Thoracic aorta (tissue), 2 donors: ENCODE measurements at places on chromosomes 4 and X. TPM values are rescaled to one million over a fixed set of nuclear protein-coding genes. Genes with fewer than 3 reads are reported as not detected.
A peak's percentile ranks its signal among the peaks of the same experiment; 100 is the strongest.

APOOL gene
- 22.9 TPM for total RNA-seq

ESX1 gene
- not detected for total RNA-seq

CT45A3 gene
- not detected for total RNA-seq

TIMM17B gene
- total RNA-seq = 52.0 TPM

MTMR8 gene
- total RNA-seq = 3.5 TPM

ZFP92 gene
- total RNA-seq = 0.95 TPM

ETFDH gene
- total RNA-seq = 18.6 TPM

CENPI gene
- 2.2 TPM for total RNA-seq

GAGE12E gene
- total RNA-seq = not detected

ARHGAP6 gene
- total RNA-seq = 22.3 TPM

JAKMIP1 gene
- 0.81 TPM for total RNA-seq

DNA sequence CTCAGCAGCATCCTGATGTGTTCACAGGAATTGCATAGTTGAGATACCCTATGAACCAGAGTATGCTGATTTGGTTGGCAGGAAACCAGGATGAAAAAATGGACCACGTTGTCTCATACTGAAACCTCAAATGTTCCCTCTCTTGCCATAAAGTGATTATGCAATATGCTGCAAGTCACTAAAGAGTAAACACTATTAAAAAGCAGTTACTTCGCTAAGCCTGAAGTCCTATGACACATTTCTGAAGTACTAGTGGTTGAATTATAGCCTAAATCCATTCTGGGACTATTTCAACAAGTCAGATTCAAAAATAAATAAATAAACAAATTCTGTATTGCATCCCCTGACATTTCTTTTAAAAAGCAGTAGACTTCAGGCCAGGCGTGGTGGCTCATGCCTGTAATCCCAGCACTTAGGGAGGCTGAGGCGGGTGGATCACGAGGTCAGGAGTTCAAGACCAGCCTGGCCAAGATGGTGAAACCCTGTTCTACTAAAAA, 106.0 kb upstream of the NAP1L5 start:
- H3K27ac ChIP-seq = peak overlapping the region; percentile 56
- H3K4me3 ChIP-seq = no peak overlapping the region
- H3K27me3 ChIP-seq = no peaks in the 10 kb centered on the region
- H3K4me1 ChIP-seq = peaks cover 22% of the 10 kb centered on the region

DNA sequence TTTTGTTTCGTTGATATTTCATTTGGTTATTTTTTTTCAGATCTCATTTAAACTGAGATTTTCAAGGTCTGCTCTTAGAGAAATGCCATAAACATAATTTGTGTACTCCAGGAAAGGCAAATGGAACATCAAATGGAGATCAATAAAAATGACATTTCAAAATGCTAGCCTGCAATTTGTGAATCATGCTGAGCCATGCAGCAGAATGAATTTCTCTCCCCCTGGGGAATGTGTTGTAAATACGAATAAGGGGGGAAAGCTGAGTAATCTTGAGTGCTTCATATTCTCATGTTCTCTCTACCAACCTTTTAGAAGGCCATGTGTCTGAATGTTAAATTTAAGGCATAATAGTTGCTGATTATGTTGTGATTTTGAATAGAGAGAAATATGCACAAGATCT, 7.8 kb downstream of the ZCCHC4 start:
- no peak overlapping the region for H3K27ac ChIP-seq
- no peak for DNase-seq
- peaks cover 5% of the 10 kb centered on the region for H3K36me3 ChIP-seq
- H3K27me3 ChIP-seq = no peaks in the 10 kb centered on the region
- H3K4me3 ChIP-seq = no peak overlapping the region

DNA sequence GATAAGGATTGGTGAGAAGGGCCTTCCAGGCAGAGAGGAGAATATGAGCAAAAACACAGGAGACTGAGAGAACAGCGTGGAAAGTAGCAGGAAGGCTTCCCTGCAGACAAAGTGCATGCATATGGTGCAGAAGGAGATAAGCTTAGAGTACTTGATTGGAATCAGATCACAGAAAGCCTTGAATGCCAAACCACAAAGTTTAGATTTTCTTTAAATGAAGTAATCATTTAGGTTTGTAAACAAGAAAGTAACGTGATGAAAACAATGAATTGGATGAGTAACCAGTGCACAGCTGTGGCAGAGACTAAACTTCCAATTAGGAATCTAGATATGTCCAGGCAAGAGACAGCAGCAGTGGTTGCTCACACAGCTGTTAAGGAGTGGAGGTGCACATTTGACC, 83.8 kb upstream of the C1QTNF7 start:
- H3K27ac ChIP-seq = no peak overlapping the region
- no peaks in the 10 kb centered on the region for H3K27me3 ChIP-seq
- H3K36me3 ChIP-seq = no peaks in the 10 kb centered on the region
- DNase-seq = no peak

DNA sequence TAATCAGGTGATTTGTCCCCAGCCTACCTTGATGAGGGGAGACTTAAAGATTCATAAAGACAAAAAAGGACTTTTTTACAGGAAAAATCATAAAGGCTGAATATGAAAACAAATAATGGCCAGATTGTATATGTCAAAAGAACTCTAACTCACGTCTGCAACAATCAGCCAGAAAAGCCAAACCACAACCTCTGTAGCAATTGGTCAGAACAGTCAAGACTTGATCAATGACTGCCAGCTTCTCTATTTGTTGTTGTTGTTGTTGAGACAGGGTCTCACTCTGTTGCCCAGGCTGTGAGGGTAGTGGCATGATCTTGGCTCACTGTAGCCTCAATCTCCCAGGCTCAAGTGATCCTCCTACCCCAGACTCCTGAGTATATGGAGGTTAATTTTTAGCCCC, 35.9 kb upstream of the PPA2 start:
- no peak overlapping the region for H3K4me3 ChIP-seq
- no peaks in the 10 kb centered on the region for H3K36me3 ChIP-seq
- DNase-seq = no peak
- no peak overlapping the region for H3K27ac ChIP-seq

- H3K27me3 ChIP-seq = no peaks in the 10 kb centered on the region
- H3K27ac ChIP-seq = peak overlapping the region; percentile 74
- H3K36me3 ChIP-seq = peaks cover 6% of the 10 kb centered on the region
- DNase-seq = no peak
- H3K4me1 ChIP-seq = peaks cover 33% of the 10 kb centered on the region
Measured at GRCh38 chrX:71543316-71543715, 10.4 kb downstream of the OGT start.

GRCh38 chr4:142883040-142883832, 37.1 kb upstream of the INPP4B start:
- no peaks in the 10 kb centered on the region for H3K36me3 ChIP-seq
- H3K27me3 ChIP-seq = no peaks in the 10 kb centered on the region
- no peak overlapping the region for H3K27ac ChIP-seq
- DNase-seq = no peak

DNA sequence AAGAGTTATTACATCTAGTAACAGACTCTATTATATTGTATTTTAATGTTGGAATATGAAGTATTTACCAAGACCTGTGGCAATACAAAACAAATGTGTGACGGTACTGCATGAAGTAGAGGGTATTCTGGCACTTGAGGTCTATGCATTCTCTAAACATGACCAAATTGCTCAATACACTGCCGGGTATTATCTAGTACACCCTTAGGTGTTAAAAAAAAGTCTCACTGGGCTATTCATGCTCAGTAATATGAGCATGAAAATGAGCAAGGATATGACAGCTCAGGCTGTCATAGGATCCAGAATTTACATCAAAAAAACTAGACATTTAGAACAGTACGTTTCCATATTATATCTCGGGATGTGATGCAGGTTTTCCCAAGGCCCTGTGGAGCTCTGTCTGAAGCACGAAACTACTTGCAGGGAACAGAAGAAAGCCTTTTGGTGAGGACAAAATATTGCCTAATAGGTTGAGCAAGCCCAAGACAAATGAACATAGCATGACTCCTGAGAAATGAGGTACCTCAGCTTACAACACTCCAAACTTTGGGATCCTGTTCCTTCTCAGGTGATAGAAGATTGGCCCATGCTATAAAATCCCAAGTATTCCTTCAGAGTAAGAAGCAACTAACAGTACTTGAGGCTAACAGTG, 74.1 kb upstream of the MAOA start:
- H3K27me3 ChIP-seq = no peaks in the 10 kb centered on the region
- DNase-seq = no peak
- no peaks in the 10 kb centered on the region for H3K36me3 ChIP-seq
- no peak overlapping the region for H3K4me3 ChIP-seq

DNA sequence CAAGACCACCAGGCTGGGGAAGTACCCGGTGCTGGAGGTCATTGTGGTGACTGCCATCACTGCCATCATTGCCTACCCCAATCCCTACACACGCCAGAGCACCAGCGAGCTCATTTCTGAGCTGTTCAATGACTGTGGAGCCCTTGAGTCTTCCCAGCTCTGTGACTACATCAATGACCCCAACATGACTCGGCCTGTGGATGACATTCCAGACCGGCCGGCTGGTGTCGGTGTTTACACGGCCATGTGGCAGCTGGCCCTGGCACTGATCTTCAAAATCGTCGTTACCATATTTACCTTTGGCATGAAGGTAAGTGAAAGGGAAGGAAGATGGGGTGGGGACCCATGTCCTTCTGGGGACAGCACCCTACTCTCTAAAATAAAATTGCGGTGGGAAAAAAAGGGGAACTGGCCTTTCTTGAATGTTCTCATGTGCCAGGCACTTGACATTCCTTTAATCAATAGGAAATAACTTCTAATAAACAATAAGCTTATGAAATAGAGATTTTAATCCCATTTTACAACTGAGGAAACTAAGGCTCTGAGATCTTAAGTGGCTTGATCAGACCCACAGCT, 51.6 kb downstream of the CLCN4 start:
- DNase-seq = no peak
- no peaks in the 10 kb centered on the region for H3K36me3 ChIP-seq
- no peaks in the 10 kb centered on the region for H3K4me1 ChIP-seq

DNA sequence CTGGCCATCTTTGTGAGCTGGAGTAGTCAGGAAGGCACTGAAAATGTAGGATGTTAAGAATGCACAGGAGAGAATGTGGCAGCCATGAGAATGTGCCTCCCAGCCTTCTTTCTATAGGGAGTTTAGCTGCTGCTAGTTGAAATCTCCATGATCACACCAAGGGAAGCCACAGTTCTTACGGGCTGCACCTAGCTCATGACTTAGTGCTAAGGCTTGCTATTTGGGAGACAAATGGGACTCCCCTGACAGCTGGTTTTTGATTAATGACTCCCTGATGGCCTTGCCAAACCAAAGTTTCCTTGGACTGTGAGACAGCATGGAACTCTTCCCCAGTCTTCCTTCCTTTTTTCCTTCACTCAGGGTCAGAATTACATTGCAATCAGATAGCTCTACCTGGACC, 9.2 kb downstream of the CTSO start:
- no peaks in the 10 kb centered on the region for H3K36me3 ChIP-seq
- no peaks in the 10 kb centered on the region for H3K4me1 ChIP-seq
- no peaks in the 10 kb centered on the region for H3K27me3 ChIP-seq

DNA sequence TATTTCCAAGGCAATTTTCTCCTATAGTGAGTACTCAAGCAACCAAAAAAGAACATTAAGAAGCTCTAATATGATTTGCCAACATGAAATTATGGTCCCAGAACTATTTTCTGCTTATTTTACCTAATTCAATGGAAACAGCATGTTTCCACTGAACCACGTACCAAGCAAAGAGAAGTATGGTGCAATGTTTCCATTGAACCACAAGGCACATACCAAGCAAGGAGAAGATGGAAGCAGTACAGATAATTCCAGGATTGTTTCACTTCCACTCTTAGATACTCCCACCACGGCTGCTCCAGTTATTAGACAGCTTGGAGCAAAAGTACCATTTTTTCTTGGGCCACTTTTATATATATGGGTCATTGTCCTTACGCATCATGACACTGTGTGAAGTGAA, 164.9 kb downstream of the RNF150 start:
- no peak overlapping the region for H3K4me3 ChIP-seq
- H3K4me1 ChIP-seq = peaks cover 4% of the 10 kb centered on the region
- no peaks in the 10 kb centered on the region for H3K27me3 ChIP-seq
- no peak overlapping the region for H3K27ac ChIP-seq
- no peak for DNase-seq

DNA sequence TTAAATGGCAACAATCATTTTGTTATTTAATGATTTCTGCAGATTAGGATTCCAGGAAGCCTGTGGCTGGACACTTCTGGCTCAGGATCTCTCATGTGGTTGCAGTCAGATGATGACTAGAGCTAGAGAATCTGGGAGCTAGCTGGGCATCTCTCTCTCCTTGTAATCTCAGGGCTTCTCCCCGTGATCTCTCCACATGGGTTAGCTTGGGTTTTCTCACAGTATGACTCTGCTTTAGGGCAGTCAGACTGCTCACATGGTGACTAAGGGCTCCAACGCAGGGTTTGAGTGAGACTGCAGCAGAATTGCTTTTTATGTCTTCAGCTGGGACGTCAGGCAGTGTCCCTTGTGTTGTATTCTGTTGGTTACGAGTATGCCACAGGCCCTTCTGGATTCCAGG, 361.4 kb downstream of the CBLL2 start:
- H3K4me1 ChIP-seq = no peaks in the 10 kb centered on the region
- H3K27me3 ChIP-seq = no peaks in the 10 kb centered on the region
- DNase-seq = no peak

GRCh38 chr4:89305712-89306437, 1.7 kb downstream of the GPRIN3 start:
- no peaks in the 10 kb centered on the region for H3K36me3 ChIP-seq
- H3K27me3 ChIP-seq = no peaks in the 10 kb centered on the region
- no peak overlapping the region for H3K27ac ChIP-seq
- DNase-seq = no peak
- H3K4me1 ChIP-seq = no peaks in the 10 kb centered on the region
- H3K4me3 ChIP-seq = peak overlapping the region; percentile 77

DNA sequence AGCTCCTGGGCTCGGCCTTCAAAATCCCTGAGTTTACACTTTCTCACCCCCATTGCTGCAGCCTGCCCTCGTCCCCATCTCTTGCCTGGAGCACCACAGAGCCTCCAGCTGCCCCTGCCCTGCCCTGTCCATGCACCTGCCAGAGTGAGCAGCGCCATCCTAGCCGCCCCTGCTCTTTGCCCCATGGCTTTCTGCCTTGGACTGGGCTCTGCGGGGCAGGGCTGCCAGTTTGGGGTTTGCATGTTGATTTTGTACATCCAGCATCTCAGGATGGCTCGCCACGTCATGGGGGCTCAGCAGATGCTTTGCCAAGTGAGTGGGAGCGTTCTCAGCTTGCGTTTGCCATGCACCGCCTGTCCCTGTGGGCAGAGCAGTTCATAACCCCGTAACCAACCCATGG, 67.1 kb upstream of the HGFAC start:
- H3K36me3 ChIP-seq = no peaks in the 10 kb centered on the region
- no peak for DNase-seq
- no peaks in the 10 kb centered on the region for H3K27me3 ChIP-seq

DNA sequence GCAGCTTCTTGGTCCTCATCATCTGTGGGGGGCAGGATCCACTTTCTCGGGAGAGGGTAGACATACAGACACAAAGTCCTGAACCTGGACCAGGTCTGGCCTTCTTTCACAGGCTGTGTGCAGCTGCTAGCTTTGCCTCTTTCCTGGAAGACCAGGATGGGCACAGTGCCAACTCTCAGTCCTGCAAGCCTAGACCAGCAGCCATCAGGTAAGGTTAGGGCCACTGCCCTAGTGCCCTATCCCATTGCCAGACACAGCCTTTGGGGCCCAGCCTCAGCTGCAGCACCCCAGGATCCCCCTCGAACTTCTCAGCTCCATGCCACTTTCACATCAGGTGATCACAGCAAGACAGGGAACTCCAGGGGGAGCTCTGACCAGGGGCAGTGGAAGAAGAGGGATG, 38.4 kb downstream of the ZNF185 start:
- no peaks in the 10 kb centered on the region for H3K4me1 ChIP-seq
- no peak overlapping the region for H3K27ac ChIP-seq
- no peak overlapping the region for H3K4me3 ChIP-seq
- H3K27me3 ChIP-seq = no peaks in the 10 kb centered on the region
- no peak for DNase-seq

- H3K27ac ChIP-seq = no peak overlapping the region
- no peaks in the 10 kb centered on the region for H3K36me3 ChIP-seq
- H3K27me3 ChIP-seq = no peaks in the 10 kb centered on the region
- peaks cover 33% of the 10 kb centered on the region for H3K4me1 ChIP-seq
Measured at GRCh38 chr4:137664416-137664815, 132.1 kb upstream of the PCDH18 start.
